ENCODE measurements at places on chromosomes 7 and 10.

GRCh38 chr7:32537760-32538159 lies 42.5 kb downstream of the AVL9 start:
- no peak for DNase-seq

DNA sequence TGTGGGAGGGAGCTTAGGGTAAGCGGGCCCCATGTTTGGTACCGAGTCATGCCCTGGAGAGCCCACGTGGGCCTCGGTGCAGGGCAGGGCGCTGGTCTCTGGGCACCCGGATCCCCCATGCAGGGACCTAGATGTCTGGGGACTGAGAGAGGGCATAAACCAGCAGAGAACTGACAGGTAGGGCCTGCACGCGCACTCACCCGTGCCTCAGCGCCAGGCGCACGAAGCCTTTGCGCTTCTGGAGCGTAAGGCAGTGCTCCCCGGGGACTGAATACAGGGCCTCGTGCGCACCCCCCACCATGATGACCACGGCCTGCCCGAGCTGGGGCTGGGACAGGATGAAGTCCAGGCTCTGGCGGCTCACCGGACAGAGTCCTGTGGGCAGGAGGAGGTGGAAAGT lies 2.8 kb downstream of the MOGAT3 start:
- no peak for DNase-seq

GRCh38 chr7:130874071-130874915 lies 140.3 kb upstream of the KLF14 start:
- DNase-seq = no peak

- no peak for DNase-seq
Measured at GRCh38 chr10:32190890-32191491, 134.8 kb upstream of the KIF5B start.

GRCh38 chr10:49090696-49091380 lies 24.5 kb downstream of the VSTM4 start:
- no peak for DNase-seq

- no peak for DNase-seq
Measured at GRCh38 chr7:44898039-44898438, 12.7 kb upstream of the PURB start.

GRCh38 chr7:158074896-158075632 lies 512.6 kb downstream of the PTPRN2 start:
- DNase-seq = no peak

DNA sequence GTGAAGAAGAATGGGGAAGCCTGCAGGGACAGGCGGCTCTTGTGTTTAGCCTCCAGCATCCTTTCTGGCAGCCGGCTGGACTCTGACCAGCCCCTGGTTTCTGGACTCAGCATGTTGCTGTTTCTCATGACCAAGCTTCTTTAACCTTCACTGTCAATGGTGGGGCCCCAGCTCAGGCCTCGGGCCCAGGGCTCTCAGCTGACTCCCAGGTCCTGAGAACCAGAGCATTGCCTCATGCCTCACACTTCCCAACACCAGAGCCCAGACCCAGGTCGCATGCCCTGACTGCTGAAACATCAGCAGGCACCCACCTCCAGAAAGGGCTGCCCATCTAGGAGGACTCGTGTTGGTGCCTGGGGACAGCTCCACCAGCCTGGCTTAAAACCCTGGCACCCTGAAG lies 34.8 kb upstream of the FGFR2 start:
- no peak for DNase-seq

- no peak for DNase-seq
Measured at GRCh38 chr7:25928549-25929330, 223.3 kb upstream of the NFE2L3 start.

GRCh38 chr10:69612760-69613159 lies 17.3 kb upstream of the FAM241B start:
- no peak for DNase-seq

DNA sequence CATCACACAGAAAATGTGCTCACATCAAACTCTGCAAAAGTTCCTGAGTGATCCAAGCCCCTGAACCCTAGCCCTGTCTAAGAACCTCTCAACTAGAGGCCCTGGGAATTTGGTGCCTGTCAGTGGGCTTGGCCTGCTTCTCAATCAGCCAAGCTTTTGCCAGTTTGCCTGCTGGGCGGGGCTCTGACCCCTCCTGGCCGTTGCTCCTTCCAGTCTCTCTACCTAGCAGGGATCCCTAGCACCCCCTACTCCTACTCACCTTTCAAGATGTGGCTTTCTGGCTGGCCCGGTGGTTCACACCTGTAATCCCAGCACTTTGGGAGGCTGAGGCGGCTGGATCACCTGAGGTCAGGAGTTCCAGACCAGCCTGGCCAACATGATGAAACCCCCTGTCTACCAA lies 2.1 kb downstream of the KLRG2 start:
- DNase-seq = no peak

DNA sequence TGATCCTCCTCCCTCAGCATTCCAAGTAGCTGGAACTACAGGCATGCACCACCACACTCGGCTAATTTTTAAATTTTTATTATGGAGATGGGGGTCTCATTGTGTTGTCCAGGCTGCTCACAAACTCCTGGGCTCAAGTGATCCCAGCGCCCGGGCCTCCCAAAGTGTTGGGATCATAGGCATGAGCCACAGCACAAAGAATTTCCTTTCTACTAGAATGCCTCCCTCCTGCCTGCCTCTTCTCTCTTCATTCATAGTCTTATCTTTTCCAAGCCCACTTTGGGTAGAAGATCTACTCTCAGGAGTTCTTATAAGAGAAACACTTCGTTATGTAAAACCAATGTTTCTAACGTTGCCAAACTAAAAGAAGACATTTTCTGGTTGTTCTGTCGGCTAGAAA lies 144.1 kb downstream of the LRRC4 start:
- DNase-seq = no peak

GRCh38 chr10:116783011-116783655 lies 40.8 kb upstream of the HSPA12A start:
- no peak for DNase-seq

- no peak for DNase-seq
Measured at GRCh38 chr10:110167149-110167548, 40.3 kb upstream of the MXI1 start.

- DNase-seq = no peak
Measured at GRCh38 chr7:28026237-28026636, 154.4 kb downstream of the JAZF1 start.

- no peak for DNase-seq
Measured at GRCh38 chr7:38129162-38129561, 48.9 kb upstream of the STARD3NL start.

- DNase-seq = no peak
Measured at GRCh38 chr7:27737616-27738015, 2.3 kb upstream of the TAX1BP1 start.

DNA sequence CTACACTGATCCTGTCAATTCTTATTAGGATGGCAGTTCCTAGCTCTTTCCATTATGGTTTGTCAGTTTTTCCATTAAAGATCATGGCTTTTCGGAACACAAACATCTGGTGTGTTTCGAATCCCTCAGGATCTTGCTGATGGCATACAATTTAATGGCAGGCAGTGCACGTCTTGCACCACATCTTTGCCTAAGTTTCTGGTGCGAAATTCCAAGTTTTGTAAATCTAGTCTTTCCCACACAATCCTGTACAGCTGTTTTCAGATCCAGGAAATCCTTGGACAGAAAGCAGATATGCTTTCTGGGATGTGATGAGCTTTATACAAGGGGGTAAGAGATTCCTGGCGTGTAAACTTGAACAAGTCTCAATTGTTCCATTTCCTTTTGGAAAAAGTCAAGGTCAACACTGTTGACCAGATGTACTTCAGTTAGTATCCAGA lies 224.3 kb upstream of the PHYHIPL start:
- no peak for DNase-seq

- no peak for DNase-seq
Measured at GRCh38 chr10:99395750-99396445, 34.5 kb downstream of the GOT1 start.

- DNase-seq = no peak
Measured at GRCh38 chr10:124420254-124420653, 1.5 kb upstream of the OAT start.

Data from stimulated activated CD4-positive, alpha-beta T cell treated with anti-CD3 and anti-CD28 coated beads, TNF-alpha, amount 100 ng/mL, for 4 hours (primary cell).